ENCODE measurements at places on chromosomes 12 and 14.

GRCh38 chr12:130919086-130919485 lies 34.6 kb upstream of the ADGRD1 start:
- no peak for DNase-seq

DNA sequence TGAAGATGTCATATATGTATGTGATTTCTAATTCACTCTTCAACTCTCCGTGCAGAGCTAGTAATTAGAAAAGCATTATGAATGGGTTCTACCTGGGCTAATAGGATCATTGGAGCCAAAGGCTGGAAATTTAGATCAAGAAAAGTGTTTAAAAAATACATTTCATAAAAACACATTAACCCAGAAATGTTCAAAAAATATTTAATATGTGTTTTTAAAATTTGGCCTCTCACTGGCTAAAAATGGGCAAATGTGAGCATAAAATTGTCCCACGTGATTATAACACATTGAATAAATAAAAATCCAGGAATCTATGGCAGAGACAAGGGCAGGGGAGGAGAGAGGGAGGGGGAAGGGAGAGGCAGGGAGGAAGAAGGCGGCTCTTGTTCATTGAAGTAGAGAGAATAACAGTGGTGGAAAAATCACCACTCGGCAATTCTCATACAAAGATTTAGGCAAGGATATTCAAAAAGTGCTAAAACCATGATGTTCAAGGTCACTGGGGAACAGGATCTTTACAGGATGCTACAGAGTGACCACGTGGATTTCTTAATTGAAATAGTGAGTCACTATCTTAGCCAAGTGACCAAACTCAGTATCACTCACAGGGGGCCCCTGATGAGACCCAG lies 38.8 kb downstream of the FBXO21 start:
- no peak for DNase-seq

DNA sequence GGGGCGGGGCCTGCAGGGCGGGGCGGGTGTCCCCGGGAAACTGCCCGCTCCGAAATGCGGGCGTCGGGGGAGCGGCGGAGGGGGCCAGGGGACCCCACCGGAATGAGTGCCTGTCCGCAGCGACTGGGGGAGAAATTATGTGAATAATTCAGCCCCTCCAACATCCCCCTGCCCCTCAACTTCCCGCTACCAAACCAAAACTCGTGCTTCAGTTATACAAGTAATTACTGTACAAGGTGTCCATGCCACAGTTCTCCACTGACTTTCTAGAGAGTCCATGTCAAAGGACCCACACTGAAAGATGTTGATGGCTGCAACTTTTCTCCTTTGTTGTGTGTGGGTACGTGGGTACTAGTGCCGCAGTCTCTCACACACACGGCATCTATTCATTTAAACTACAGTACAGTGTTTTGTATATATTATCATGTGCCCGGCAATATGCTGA lies 414 bp upstream of the CDK17 start:
- DNase-seq: no peak

- DNase-seq: no peak
Measured at GRCh38 chr14:38207377-38207735, 348 bp upstream of the SSTR1 start.

DNA sequence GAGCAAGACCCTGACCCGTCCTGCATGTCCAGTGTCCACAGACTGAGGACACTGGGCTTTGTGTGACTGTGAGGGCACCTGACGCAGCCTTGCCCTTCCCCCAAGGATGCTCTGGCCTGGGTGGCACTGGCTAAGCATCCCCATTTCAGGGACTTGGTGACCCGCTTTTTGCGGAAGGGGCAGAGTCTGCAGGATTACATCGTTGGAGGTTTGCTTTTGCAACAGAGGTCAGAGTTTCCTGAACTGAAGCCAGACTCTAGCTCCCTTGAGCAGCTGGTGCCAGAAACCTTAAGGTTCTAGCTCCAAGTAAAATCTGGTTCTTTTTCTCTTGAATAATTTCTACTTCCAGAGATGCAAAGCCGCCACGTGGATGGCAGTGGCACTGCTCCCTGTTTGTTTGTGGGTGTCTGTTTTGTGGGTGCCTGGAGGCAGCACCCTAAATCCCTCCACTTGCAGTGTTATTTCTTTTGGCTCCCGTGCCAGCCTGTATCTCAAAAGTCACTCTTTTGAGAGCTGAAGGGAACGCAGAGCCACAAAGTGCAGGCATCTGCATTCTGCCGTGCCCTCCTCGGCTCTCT lies 184.7 kb downstream of the TSPAN9 start:
- DNase-seq: no peak
